ENCODE measurements at places on chromosomes 2 and 18.

DNA sequence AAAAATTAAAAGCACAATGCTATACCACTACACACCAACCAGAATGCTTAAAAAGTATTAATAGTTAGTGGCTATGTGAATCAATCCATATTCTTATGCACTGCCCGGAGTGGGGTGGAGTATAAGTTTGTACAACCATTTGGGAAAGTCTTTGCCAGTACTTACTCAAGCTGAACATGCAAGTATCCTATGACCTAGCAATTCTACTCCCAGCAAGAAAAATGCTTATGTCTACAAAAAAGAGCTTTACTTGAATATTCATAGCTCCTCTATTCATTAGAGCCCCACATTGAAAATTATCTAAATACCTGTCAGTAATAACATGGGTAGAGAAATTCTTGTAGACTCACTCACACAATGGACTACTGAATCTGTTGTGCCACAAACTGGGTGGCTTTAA lies 21.4 kb upstream of the CNOT11 start:
- no peak for DNase-seq

DNA sequence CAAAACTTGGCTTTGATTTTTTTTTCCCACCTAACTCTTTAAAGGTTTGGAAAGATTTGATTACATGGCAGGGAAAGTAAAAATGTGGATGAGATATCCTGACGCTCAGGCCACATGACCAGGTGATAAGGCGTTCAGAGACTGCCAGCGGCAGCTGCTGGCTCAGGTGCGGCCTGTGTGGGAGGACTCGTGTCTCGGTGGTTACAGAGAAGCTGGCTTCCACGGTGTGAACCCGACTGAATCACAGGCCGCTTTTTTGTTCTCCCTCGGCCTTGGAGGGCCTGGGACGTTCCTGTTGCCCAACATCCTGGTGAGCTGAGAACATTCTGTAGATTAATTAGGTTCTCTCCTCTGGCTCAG lies 124.2 kb upstream of the ZNF516 start:
- DNase-seq: peak; percentile 59

- no peak for DNase-seq
Observed at GRCh38 chr18:31401156-31402025, 24.8 kb downstream of the DSG4 start.

GRCh38 chr18:9870431-9871008 lies 15.3 kb upstream of the TXNDC2 start:
- no peak for DNase-seq

DNA sequence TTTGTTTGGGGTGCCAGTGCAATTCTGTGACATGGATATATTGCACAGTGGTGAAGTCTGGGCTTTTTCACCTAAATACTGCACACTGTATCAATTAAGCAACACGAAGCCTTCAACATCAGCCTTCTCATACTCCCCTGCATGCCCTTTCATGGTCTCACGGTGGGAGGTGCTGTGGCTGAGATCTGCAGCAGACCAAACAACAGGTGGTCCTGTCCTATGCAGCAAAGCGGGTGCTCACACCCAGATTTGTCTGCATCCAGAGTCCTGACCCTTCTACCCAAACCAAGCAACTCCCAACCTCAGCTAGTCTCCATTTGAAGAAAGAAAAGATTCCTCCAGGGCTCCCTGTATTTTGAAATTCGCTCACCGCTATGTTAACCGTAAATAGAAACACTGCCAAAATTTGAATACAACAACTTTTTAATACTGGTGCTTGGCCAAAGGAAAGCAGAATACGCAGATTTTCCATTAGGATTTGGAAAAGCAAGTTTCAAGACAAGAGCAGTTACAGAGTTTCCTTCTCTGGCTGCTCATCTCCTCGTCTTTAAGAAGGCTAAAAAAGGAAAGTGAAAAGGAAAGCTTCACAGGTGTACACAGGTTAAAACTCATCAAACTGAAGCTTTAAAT lies 34.9 kb downstream of the FAM168B start:
- DNase-seq: no peak

DNA sequence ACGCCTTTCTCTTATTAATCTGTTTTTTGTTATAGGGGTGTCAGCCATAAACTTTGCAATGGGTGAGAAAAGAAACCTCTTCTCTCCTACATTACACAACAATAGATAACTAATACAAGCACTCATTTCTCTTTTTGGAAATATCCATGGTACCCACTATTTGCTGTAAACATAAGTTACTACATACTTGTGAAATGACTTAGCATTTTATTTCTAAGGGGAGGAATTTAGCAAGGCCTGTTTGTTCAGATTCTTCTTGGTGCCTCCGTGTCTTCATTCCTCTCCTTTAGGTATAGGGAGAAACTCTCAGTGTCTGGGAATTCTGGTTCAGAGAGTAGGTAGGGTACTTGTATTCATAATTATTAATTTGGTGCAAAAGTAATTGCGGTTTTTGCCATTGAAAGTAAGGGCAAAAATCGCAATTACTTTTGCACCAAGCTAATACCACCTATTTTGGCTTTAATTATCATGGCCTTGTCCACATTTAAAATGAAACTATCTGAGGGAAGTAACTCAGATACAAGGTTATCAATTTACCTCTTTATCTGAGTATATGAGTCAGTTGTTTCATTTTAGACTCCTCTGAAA lies 134.8 kb downstream of the MREG start:
- DNase-seq: no peak
